Lung (tissue), 17 donors: ENCODE measurements at places on chromosomes 7 and 10. TPM values are rescaled to one million over a fixed set of nuclear protein-coding genes. Genes with fewer than 3 reads are reported as not detected.

Gene TSPAN33
- 4.5 TPM for total RNA-seq

Gene UBTD1
- 44.1 TPM for total RNA-seq

GRCh38 chr10:4357911-4358310 is 468.1 kb upstream of the AKR1E2 start:
- no peak for DNase-seq

- DNase-seq = no peak
Measured at GRCh38 chr10:22615819-22616499, 98.4 kb downstream of the PIP4K2A start.

DNA sequence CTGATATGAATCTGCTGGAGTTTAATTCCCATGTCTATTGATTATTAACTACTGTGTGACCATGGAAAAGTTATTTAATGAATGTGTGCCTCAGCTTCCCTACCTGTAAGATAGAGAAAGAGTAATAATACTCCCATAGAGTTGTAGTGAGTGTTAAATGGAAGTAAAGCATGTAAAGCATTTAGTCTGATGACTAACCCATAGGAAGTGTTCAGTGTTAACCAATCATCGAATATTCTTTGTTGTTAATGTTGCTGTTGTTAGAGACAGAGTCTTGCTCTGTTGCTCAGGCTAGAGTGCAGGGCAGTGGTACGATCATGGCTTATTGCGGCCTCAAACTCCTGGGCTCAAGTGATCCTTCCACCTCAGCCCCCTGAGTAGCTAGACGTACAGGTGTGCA is 36.2 kb upstream of the CCDC6 start:
- no peak for DNase-seq

DNA sequence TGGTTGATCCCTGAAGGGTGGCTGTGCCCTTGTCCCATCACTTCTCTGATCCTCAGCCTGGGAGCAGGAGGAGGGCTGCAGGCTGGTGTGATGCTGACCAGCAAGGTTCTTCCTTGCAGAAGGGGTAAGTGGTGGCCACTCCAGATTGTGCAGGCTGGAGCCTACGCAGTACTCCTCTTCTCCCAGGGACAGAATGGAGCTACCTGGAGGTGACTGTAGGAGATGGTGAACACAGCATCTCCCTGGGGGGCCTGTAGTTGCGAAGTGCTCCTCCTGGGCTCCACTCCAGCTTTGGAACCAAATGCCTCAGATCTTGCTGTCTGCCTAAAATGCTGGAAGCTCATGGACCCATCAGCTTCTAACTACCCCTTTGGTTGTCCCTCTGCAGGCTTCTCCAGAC is 323.6 kb upstream of the PODXL start:
- DNase-seq = no peak

- DNase-seq = no peak
Measured at GRCh38 chr7:134367956-134368749, 51.4 kb upstream of the SLC35B4 start.

DNA sequence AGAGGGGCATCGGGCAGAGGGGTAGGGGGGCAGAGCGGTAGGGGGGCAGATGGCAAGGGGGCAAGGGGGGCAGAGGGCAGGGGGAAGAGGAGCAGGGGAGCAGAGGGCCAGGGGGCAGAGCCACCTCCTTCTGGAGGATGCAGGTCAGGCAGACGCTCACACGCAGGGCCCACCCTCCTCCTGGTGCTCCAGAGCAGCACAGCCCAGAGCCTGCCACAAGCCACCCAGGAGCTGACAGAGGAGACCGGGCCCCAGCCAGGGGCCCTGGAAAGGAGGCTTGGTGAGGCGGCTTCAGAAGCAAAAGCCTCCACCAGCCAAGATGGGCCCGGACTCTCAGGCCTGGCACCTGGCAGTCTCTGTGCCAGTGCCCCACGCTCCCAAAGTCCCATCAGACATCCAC is 13.1 kb downstream of the MAD1L1 start:
- no peak for DNase-seq

GRCh38 chr10:132036153-132036886 is 29.4 kb upstream of the JAKMIP3 start:
- peak; percentile 70 for DNase-seq
